ENCODE measurements at places on chromosomes 3 and 15.

- DNase-seq, result no peak
Observed at GRCh38 chr15:77416148-77416455, 3.8 kb downstream of the PEAK1 start.

DNA sequence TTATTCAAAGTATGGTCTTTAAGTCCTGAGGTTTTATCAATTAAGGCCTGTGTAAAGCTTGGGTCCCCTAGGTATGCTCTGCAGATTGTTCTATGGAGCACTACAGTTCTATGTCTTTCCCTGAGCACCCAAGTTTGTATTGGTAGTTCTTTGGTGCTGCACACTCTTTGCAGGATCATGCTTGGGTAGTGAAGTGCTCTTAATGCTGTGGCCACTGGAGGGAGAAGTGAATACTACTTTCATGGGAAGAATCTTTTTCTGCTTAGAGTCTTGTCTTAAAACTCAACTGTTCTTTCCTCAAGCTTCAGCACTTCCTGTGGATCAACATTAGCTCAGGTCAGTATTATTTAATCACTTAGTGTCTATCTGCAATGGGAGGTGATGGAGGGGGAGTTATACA lies 93.6 kb upstream of the CFAP20DC start:
- DNase-seq, result no peak

DNA sequence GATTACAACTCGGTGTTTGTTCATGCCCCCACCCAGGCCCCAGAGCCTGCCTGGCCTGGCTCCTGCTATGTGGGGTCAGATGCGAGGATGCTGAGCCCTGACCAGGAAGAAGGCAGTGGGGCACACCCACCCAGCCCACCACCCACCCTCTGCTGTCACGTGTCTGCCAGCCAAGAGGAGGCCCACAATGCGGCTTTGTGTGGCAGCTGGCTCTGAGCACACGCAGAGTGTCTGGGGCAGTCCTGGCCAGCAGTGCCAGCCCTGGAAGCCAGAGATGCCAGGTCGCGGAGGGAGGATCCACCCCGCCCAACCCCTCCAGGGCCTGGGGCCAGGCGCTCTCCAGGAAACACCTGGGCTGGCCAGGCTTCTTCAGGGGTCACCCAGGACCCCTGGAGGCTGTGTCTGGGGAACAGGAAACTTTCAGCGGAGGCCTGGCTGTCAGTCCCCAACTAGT lies 26.4 kb upstream of the KLF13 start:
- DNase-seq, result no peak

GRCh38 chr3:124303305-124303910 lies 311.5 kb upstream of the ROPN1 start:
- DNase-seq, result no peak

- DNase-seq, result no peak
Observed at GRCh38 chr3:165254812-165255211, 58.6 kb upstream of the SLITRK3 start.

DNA sequence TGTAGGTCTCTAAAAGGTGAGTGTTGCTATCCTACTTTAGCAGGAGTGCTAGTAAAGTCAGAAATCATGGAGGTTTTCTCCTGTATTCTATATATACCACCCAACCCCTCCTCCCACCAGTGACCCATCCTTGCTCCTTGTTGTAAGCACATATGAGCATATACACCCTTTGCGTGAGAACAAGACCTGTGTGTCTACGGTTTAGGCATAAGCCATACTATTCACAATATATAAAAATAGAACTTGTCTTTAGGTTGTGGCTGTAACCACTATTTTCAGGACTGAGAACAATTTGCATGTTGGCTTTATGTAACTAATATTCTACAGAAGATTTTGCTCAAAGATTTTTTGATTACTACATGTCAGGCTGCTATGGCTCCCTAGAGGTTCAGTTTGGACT lies 59.1 kb upstream of the TOP2B start:
- no peak for DNase-seq

- no peak for DNase-seq
Observed at GRCh38 chr15:68643216-68643830, 64.5 kb downstream of the CORO2B start.

GRCh38 chr3:45907769-45908705 lies 21.7 kb downstream of the CCR9 start:
- DNase-seq, result no peak

- no peak for DNase-seq
Observed at GRCh38 chr3:124804875-124805274, 74.6 kb downstream of the UMPS start.

- no peak for DNase-seq
Observed at GRCh38 chr3:168102735-168103410, 7.1 kb upstream of the GOLIM4 start.

- no peak for DNase-seq
Observed at GRCh38 chr3:132318451-132318850, 1.2 kb downstream of the ACP3 start.

DNA sequence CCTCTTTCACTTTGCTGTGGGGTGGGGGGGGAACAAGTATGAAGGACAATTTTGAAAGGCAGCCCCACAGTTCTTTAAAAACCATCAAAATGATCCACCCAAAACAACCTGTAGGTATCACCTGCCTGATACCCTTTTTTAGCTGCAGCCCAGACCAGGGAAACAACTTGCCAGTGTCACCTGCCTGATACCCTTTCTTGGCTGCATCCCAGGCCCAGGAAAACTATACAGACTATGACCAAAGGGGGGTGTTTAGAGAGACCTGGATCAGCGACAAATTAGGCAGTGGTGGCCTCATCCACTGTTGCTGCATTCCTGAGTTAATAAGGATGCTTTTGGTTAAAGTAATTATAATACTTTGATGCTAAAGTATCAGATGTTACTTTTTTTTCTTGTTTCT lies 122.0 kb downstream of the VPS13C start:
- no peak for DNase-seq

GRCh38 chr15:92780843-92781242 lies 119.3 kb upstream of the CHD2 start:
- no peak for DNase-seq

DNA sequence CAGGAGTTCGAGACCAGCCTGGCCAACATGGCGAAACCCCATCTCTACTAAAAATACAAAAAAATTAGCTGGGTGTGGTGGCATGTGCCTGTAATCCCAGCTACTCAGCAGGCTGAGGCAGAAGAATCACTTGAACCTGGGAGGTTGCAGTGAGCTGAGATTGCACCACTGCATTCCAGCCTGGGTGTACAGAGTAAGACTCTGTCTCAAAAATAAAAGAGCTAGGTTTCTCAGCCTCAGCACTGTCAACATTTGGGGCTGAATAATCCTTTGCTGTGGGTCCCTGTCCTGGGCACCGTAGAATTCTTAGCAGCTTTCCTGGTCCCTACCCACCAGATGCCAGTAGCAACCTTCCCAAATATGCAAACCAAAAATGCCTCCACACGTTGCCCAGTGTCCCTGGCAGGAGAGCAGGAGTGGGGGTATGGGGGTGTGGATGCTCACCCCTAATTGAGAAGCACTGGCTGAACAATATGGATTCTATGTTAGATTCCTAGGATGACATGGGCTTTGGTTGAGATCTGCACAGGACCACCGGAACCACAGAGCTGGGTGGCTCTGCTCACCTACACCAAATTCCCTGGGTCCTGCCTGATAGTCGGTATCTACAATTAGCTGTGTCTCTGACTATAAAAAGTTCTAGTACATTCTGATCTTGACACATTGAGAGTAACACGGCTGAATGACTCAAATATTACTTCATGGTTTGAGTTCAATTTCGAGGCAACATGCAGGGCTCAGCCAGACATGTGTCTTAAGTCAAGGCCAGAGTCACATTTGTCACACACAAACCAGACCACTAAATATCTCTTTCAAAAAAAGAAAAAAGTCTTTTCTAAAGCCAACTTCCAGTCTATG lies 577.0 kb upstream of the MDFIC2 start:
- no peak for DNase-seq

DNA sequence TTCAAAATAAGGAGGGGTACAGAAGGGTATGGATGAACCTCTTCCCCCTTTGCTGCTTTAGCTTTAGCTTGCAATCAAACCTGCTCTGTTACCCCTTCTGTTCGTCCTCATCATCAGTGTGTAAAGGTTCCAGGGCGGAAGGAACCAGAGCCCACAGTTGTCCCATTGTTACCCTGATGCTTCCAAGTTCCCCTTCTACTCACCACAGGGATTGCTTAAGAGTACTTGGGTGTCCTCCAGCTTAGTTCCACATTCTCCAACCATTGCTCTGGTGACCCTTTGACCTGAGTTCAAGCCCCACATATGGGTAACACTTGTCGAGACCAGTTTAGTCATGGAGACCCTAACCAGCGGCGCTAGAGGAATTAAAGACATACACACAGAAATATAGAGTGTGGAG lies 1080.1 kb upstream of the ALCAM start:
- peak; percentile 96 for DNase-seq

GRCh38 chr3:50336452-50337174 lies 4.0 kb downstream of the RASSF1 start:
- no peak for DNase-seq

DNA sequence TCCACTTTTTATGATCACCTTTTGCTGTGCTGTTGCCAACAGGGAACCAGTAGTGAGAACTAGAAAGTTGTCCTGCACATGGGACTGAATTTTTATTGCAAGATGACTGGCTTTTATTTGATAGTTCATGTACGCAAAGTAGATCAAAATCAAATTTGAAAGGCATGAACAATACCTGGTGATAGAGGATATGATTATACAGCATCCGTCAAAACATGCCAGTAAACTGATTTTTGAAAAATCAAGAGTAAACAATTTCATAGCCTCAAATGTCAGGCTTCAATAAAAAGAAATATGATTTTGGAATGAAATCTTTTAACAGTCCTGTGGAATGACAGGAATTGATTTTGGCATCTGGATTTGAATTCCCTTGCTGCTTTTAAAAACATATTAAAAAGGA lies 219.6 kb upstream of the LRRN1 start:
- no peak for DNase-seq

DNA sequence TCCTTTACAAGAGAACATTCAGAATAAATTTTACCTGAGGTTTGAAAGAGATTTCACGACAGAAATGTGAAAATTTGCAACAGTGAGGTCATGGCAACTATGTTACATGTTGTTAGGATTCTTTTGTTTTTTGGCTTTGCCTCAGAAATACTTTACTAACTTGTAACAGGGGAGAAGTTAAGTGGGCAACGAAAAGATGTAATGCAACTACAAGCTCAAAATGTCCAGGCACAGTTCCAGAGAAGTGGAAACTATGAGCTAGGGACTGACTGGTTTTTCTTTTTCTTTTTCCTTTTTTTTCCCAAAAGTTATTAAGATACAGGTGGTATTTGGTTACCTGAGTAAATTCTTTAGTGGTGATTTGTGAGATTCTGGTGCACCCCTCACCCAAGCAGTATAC lies 111.5 kb upstream of the PPP2R3A start:
- DNase-seq, result no peak

DNA sequence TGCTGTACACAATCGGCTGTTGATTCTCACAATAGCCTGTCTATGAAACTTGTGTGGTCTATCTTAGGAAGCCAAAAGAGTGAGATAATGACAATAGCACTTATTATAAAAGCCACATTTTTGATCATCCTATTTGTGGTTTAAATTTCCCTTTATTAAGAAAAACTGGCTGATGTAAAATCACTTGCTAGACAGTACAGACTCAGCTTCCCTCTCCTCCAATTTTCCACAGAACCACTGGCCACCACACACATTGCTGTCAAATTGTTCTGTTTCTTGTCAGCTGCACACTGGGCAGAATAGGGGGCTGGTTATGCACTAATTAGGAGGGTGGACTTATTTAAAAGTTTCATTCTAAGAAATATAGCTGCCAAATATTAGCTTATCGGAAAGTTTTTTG lies 425.9 kb downstream of the EPHA3 start:
- no peak for DNase-seq
